Fibroblast of skin of right biceps (primary cell): ENCODE measurements at places on chromosomes 1 and 21.

DNA sequence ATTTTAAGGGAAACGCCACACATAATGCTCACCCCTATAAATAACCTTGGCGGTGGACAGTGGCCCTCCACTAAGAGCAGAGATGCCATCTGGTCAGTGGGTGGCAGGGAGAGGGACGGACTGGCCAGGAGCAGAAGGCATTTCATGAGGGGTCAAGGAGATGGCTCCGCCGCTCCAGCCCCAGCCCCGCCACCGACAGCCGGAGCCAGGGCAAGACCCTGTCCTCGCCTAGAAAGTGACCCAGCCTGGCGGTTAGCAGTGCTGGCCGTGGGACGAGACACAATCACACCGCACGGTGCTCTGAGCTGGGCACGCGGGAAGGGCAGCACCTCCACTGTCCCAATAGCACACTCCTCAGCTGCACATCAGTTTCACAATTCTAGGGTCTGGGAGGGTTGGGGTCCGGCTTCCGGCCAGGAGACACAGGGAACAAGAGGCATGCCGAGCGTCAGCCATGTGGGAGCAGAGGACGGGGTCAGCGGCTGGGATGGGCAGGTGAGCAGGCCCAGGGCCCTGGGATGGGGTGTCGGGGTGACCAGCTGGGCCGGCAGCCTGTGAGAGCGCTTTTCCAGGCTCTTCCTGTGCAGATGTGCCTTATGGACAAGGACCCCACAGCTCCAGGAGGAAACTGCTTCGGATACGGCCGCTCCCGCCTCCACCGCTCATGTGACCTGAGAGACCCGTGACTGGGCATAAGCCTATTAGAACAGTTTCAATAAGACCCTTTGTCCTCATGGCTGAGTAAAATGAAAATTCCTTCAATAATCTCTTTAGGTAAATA is 5.7 kb downstream of the SLC19A1 start:
- no peak for DNase-seq

DNA sequence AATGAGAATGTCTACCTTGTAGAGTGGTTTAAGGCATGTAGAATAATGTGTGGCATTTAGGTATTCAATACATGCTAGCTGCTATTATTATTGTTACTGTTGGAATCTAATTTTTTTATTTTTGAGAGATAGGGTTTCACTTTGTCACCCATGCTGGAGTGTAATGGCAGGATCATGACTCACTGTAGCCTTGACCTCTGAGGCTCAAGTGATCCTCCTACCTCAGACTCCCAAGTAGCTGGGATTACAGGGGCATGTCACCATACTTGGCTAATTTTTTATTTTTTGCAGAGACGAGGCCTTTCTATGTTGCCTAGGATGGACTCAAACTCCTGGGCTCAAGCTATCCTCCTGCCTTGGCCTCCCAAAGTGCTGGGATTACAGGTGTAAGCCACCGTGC is 61.9 kb downstream of the EPB41 start:
- peak; percentile 33 for DNase-seq

DNA sequence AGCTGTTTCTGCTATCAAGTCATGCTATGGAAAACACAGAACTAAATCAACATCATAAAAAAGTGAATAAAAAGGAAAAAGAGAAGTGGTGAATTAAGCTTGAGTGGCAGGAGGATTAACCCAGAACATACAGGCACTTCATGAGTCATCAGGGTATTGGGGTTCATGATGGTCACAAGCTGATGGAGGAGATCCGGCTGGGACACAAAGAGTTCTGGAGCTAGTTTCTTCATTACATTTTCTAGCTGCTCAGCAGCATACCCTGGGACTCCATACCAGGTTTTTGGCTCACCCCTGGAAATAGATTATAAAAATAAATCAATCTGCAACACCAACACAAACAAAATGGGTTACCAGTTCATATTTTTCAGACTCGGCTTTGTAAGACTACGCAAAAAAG is 42.5 kb upstream of the SYT2 start:
- no peak for DNase-seq

- DNase-seq: no peak
Measured at GRCh38 chr1:1309251-1310108, 1.1 kb downstream of the PUSL1 start.

- no peak for DNase-seq
Measured at GRCh38 chr1:226668173-226668560, 70.9 kb downstream of the ITPKB start.

GRCh38 chr1:52323731-52324130 is 42.3 kb downstream of the CC2D1B start:
- DNase-seq: no peak

GRCh38 chr1:86522240-86522639 is 24.6 kb upstream of the CLCA4 start:
- no peak for DNase-seq

GRCh38 chr1:55195521-55196233 is 19.5 kb downstream of the USP24 start:
- peak; percentile 22 for DNase-seq

GRCh38 chr21:18630446-18630845 is 226.9 kb upstream of the TMPRSS15 start:
- peak; percentile 45 for DNase-seq

DNA sequence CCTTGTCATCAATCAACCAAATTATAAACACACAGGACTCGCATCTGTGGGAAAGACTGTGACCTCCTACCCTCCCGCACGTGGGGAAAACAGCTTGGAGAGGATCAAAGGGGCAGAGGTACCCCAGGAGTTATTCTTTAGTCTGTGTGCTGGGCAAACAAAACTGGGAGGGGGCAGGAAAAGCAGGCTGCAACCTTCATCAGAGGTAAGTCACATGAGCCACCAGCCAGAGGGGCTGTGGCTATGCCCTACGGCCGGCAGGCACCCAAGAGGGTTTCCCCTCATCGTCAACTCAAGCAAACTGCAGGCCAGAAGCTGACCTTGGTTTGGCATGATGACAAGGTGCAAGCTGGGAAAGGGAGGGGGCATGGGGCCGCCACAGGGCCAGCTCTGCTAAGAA is 12.5 kb downstream of the SMIM12 start:
- DNase-seq: no peak

GRCh38 chr1:30982431-30982830 is 73.9 kb upstream of the SDC3 start:
- DNase-seq: no peak

- no peak for DNase-seq
Measured at GRCh38 chr1:150268340-150268704, 494 bp downstream of the APH1A start.

- DNase-seq: no peak
Measured at GRCh38 chr1:228830185-228830953, 95.1 kb downstream of the RHOU start.

- no peak for DNase-seq
Measured at GRCh38 chr1:165435801-165436200, 9.1 kb downstream of the RXRG start.

- DNase-seq: peak; percentile 69
Measured at GRCh38 chr1:207077470-207078377, 10.9 kb upstream of the C4BPB start.

GRCh38 chr1:40122855-40123254 is 25.8 kb upstream of the PPT1 start:
- no peak for DNase-seq

DNA sequence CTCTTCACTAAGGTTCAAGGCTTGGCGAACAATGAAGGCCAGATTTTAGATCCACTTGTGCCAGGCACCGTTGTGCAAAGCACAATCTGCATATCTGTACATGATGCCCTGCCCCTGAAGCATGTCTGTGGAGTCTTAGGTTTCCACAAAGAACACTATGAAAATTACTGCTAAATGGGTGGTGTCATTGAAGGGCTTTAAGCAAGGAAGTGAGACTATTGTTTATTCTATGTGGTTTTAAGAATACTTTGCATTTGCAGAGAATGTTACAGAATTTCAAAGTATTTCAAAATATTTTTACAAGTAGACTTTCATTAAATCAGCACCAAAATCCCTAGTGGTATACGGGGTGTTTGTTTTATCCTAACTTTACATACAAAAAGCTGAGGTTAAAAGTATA is 8.8 kb downstream of the TSEN15 start:
- peak; percentile 68 for DNase-seq

DNA sequence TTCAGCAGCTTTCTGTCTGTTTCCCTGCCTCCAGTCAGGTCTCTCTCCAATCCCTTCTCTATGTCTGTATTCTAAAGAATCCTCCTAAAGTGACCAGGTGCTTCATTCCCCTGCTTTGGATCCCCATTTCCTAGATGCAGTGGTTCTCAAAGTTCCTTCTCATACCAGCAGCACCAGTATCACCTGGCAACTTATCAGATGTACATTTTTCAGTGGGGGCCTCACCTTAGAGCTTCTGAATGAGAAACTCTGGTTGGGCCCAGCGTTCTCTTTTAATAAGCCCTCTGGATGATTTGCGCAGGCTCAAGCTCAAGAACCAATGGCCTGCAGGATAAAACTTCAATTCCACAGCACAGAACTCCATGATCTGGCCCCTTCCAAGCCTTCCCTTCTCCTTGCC is 25.4 kb upstream of the ARTN start:
- no peak for DNase-seq

DNA sequence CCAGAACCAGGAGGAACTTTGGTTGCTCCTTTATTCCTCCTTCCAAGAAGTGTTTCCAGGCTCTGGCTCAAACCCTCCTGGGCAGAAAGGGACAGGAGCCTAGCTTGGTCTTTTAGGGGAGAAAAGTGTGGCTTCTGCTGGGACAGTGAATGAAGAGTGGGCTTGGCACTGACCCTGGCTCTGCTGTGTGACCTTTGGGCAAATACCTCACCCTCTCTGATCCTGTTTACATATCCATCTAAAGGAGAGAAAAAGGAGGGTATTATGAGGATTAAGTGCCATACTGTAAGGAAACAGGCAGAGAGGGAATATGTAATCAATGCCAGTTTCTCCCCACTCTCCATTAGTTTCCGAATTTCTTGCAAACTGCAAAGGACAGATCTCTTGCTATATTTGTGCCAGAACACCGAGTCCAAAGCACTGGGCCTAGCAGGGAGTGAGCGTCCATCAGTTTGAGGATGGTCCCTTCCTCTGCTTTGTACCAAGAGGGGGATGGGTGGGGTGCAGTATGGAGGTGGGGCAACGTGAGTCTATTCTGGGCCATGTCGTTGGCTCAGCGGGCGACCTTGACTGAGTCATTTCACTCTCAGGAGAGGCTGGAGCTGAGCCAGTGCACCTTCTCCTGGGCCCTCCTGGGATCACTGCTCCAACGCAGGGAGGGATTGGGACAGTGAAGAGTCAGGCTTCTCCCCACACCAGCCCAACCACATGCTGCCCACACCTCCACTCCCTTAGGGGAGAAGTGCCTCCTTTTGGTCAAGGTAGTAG is 38.4 kb downstream of the IGSF21 start:
- no peak for DNase-seq

GRCh38 chr1:95742591-95743089 is 508.6 kb downstream of the RWDD3 start:
- peak; percentile 77 for DNase-seq

DNA sequence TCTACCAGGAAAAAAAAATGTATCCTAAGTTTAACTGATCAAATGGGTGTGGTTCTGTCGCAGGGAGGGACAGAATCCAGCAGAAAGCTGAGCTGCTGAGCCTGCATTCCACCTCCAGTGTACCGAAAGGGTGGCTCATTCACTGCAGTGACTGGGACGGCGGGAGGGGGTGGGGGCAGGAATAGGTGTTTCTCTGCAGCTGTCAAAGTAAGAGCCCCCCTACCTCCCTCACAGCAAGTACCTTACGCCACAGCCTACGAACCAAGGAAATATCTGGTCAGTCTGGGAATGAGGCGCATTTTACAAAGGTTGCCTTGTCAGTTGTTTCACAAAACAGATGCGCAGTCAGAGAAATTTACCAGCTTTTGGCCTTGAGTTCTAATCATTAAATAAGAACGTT is 1.7 kb downstream of the S100B start:
- no peak for DNase-seq

DNA sequence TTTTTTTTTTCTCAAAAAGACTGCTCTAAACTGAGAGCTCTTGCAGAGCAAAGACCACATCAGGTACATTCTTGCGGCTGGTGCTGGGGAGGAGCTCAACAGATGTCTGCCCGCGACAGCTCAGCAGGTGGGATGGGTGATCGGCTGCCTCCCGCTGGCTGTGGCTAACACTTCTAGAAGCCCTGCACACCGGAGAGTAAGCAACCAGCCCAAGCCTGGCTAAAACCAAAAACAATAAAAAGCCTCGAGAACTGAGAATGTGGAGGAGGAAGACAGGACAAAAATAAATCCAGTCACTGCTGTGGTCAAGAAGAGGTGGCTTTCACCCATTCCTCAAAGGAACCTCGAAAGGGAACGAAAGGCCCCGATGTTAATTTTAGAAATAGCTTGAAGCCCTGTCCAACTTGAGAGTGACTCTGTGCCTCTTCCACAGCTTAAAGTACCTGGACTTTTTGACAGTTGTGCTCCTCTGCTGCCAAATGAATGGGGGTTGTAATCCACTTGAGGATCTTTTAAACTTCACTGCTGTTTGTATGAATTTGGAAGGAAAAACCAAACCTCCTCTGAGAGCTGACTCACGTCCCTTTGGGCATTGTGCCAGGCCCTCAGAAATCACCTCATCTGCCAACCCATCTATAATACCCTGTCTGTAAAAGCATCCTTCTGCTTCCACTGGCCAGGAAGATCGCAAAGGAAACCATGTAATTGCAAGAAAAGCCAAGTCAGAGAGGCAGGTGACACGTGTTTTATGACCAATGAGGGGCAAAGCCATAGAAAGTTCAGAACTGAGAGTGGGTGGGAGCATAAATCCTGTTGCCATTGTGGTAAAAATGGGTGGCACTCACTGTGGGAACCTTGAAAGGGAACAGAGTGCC is 78.6 kb downstream of the KCNN3 start:
- peak; percentile 42 for DNase-seq

- peak; percentile 99 for DNase-seq
Measured at GRCh38 chr21:21200103-21200938, 202.1 kb downstream of the NCAM2 start.

- DNase-seq: no peak
Measured at GRCh38 chr1:15243275-15244043, 3.6 kb upstream of the FHAD1 start.

GRCh38 chr1:85449356-85449755 is 15.6 kb downstream of the DDAH1 start:
- DNase-seq: no peak

DNA sequence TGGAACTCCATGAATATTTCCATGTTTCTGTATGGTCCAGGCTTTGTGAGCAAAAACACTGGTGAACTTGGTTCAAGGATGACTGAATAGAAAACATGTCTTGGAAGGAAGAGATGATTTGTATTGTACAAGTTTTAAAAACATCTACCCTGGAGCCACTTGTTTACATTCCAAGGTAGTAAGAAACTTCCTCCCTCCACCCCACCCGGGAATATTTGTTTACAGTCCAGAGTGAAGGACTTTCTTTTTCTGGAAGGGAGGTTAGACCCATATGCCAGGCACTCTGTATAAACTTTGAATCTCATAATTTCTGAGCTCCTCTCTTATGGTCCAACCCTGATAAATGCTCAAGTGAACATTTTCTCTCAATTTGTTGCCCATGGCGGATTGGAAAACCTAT is 323.3 kb upstream of the LYPLAL1 start:
- no peak for DNase-seq

DNA sequence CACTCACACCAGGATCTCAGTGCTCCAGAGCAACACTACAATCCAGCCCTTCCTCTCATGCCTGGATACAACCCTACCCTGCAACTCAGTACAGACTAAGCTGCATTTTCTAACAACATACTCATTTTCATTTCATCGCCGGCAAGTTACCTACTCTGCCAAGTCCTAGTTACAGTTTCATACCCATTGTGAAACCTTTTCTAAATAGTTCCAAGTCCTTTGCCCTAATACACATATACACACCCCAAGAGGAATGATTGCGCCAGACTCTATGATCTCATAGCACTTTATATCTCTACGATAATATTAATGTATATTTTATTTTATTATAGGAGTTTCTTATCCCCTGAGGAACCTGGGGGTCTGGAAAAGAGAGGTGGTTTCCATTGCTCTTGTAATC is 122.4 kb downstream of the LMX1A start:
- no peak for DNase-seq
